ENCODE measurements at places on chromosomes 7 and 10.

DNA sequence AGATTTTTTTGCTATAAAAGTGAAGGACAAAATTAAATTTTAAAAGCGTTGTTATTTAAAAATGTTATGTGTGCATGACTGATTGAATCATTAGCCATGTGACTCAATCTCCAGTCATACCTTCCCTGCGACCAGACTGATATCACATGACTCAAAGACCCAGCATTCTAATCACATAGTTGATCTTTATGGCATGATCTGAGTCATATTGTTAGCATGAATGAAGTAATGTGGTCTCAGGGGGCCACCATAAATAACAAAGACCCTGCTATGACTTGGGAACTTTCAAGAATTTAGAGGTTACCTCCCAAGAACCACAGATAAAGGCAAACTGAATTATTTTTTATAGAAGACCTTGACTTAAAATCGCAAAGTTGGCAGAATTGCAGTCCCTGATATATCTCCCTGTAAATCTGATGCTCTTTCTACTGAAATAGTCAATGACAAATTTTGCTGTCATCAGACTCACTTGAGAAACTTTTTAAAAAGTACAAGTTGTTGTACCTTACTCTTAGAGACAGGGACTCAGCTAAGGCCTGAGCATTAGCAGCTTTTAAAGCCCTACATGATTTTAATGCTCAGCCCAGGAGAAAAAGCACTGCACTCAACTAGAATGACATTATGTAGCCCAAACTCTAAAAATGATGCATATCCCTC is 717.3 kb downstream of the XPNPEP1 start:
- DNase-seq, result no peak

DNA sequence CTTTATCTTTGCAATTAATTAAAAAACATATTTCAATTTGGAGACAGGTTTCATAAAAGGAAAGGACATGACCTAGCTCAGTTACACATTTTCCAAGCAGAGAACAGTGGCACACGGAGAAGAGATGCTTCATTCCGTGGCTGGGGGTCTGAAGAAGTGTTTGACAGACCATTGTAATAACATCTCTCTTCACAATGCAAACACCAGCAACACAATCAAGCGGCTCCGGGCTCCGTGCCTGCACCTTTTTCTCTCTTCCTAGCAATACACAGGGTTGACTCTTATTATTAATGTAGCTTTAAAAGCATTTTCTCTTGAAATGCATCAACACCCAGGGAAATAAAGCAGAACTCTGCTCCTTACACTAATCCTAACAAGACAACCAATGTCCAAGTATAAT is 261.0 kb upstream of the AOAH start:
- no peak for DNase-seq

- no peak for DNase-seq
Measured at GRCh38 chr7:158406801-158407200, 180.8 kb downstream of the PTPRN2 start.

GRCh38 chr10:2020836-2021235 is 283.5 kb upstream of the ADARB2 start:
- DNase-seq, result no peak

DNA sequence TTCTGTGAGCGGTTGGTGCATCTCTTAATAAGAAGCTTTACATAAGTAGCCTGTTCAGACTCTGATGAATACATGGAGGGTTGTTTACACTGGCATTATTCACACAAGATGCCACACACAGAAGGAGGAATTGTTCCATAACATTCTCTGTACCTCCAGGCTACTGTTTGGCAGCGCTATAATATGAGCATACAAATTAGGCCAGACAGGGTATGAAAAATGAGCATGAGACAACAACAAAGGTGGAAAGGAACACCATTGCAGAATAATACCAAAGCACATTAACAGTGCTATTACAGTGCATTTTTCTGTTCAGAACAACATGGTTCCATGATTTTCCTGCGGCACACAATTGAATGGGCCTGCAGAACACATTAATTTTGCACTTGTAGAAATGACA is 417.2 kb upstream of the C7orf33 start:
- no peak for DNase-seq

DNA sequence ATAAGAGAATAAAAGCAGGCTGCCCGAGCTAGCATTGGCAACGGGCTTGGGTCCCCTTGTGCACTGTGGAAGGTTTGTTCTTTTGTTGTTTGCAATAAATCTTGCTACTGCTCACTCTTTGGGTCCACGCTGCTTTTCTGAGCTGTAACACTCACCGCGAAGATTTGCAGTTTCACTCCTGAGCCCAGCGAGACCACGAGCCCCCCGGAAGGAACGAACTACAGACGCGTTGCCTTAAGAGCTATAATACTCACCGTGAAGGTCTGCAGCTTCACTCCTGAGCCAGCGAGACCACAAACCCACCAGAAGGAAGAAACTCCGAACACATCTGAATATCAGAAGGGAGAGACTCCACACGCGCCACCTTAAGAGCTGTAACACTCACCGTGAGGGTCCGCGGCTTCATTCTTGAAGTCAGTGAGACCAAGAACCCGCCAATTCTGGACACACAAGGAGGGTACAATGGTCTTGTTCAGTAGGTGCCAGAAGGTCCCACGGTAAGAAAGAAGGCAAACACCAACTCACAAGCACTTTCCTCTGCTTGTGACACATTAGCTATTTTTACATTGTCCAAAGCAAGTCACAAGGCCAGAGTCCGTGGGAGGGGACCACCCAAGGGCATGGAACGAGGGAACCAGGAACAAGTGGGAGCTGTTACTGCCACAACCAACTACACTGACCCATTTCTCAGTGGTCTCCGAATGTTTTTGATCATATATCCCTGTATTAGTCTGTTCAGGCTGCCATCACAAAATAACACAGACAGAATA is 29.2 kb upstream of the CACUL1 start:
- DNase-seq, result no peak

GRCh38 chr10:44416021-44416771 is 31.3 kb upstream of the CXCL12 start:
- no peak for DNase-seq

- no peak for DNase-seq
Measured at GRCh38 chr7:25075459-25075858, 49.6 kb downstream of the CYCS start.

GRCh38 chr10:2228320-2228901 is 491.1 kb upstream of the ADARB2 start:
- no peak for DNase-seq

- no peak for DNase-seq
Measured at GRCh38 chr10:102286216-102286615, 40.9 kb downstream of the GBF1 start.

DNA sequence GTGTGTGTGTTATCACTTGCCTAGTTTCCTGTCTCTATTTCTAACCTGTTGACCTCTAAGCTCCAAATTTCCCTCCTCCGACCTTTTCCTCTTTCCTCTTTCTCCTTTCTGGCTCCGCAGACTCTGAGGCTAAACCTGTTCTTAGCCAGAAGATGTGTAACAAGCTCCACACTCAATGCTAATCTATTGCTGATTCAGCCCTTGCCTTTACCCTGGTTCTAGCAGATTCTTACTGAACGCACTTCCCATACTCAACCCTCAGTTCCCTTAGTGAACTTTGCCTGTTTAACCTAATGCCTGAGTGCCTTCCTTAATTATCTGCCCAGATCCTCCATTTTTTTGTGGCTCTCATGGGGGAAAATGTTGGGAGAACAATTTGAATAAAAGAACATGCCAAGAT is 30.0 kb upstream of the SGMS1 start:
- no peak for DNase-seq

- no peak for DNase-seq
Measured at GRCh38 chr10:74917481-74918077, 91.2 kb downstream of the KAT6B start.

DNA sequence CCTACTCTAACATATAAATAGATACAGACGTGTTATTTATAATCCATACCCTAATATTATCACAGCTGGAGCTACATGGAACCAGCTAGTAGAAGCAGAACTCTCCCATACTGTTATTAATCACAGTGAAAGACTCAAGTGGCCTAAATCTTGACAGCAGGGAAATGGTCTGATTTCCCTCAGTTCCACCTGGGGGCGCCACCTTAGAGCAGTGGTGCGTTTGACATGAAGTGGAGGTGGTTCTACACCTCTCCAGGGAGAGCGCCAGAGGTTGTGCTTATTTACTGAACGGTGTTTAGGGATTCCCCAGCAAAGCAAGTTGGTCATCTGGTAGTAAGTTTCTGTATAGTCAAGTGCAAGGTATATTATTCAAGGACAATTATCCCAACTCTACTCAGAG is 17.6 kb downstream of the DNTT start:
- DNase-seq, result no peak

- peak; percentile 83 for DNase-seq
Measured at GRCh38 chr7:87152112-87152896, at the start of gene DMTF1. DMTF1 (plus strand) TSS chr7:87152453; CDS start chr7:87164942, 12,489 bp downstream.

- no peak for DNase-seq
Measured at GRCh38 chr7:31934551-31934950, 135.7 kb downstream of the PDE1C start.

GRCh38 chr10:132939957-132940790 is 2.2 kb downstream of the CFAP46 start:
- peak; percentile 14 for DNase-seq

DNA sequence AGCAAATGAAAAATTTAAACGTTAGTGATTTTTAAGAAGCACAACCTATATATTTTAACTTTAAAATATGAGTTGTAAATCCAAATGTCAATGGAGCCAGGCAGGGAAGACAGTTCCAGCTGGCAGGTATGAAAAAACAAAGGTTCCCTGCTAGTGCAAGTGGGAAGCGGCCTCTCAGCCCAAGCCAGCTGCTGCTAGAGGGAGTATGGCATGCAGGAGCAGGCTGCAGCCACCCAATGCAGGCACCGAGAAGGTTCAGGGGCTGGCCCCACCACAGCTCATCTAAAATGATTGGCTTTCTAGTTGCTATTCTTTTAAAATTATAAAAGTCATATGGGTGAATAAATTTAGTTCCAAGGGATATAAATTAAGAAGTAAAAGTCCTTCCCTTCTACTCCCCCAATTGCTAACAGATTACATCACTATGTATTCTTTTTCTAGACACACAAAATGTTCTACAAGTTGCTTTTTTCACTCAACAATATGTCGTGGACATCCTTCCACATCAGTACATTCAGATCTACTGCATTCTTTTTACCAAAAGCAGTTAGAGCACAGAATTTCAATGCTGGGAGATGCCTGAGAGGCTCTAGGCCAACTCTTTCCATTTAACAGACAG is 69.3 kb downstream of the SGMS1 start:
- no peak for DNase-seq

DNA sequence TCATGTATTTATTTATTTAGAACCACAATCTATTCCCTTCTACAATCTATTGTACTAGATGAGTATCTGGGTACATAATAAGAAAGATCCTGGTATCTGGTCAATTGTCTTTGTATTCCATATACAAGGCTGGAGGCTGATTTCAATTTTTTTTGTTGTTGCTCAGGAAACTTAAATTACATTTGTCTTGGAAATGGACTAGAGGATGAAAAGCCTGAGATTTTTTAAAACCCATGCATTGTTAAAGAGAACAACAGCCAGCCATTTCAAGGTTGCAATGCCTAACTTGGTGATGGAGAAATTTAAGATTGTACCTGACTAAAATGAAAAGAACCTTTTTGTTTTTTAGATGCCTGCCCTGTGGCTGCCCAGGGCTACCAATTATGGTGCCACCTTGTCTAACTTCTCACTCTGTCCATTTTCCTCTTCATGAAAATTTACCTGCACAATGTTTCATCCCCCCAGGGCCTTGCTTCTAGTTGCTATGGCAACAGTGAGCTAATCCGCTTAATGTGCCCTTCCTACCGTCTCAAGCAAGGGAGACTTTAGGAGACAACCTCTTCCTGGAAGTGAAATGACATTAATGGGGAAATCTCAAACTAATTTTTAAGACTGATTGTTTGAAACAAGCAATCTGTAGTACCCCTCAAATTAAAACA is 203.7 kb upstream of the PHYHIPL start:
- no peak for DNase-seq

DNA sequence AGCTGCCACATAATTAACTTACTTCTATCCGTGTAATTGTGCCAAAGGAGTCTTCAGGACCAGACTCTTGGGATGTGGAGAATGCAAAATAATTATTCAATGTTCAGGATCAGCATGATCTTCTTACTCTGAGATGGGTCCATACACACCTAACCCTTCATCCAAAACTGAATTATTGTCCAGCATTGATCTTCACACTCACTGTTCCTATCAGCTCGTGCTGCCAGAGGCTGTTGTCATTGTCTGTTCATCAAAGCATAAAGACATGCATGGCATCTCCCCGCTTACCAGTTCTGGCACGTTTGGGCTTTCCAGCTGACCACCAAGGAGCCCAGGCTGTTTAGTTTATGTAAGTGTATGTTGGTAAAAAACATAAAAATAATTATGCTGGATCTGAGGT is 1090.7 kb downstream of the DNAJB9 start:
- no peak for DNase-seq

DNA sequence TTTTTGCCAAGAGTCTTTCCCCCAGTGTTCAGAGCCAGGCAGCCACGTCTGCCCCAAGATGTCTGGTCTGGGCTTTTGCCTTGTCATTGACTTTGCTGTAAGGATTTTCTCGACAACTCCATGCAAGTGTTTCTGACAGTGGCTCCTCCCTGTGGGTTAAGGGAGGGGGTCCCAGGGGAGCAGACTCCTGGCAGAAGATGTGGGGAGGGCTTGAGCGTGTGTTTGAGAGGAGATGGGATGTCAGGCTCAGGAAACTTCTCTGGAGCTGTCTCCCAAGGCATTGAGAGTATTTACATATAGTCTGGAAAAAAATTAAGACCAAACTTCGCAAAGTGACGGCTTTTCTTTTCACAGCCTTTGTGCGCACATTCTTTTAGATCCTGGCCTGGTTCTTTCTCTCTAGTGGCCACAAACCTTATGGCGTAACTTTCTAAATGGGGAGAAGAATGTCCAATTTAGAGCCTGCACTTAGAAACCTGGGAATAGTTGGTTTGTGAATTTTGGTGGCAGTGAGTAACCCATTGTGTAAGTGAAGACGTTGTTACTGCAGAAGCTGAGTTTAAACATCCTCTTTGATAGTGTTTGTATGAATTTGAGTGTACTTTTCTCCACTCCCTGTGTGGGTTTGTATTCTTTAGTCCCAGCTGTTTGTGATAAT is 201.5 kb downstream of the LRMDA start:
- DNase-seq, result no peak

DNA sequence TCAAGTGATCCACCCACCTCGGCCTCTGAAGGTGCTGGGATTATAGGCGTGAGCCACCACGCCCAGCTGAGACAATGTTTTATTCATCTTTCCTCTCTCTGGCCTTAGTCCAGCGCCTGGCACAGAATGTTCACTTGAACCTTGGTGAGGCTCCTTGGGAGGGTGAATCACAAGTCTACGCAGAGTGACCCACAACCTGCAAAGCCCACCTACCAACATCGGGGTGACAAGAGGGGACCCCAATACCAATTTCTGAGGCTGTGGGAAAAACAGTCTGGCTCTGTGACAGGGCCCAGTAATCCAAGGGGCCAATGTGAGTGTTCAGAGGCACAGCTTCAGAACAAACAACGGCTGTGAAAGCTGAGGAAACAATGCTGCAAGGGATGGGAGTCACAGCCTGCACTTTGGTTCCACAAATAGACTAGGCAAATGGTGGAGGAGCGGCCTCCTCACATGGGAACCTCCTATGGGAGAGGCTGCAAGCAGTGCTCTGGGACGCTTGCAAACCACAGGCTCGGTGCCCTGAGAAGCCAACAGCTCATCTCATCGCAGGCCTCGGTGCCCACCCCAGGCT is 5.6 kb upstream of the MALSU1 start:
- DNase-seq, result no peak
